ENCODE measurements at places on chromosomes 16 and 17. TPM values are rescaled to one million over a fixed set of nuclear protein-coding genes. Genes with fewer than 3 reads are reported as not detected.
A peak's percentile ranks its signal among the peaks of the same experiment; 100 is the strongest.

- no peak overlapping the region for H3K27ac ChIP-seq
- no peaks in the 10 kb centered on the region for H3K4me1 ChIP-seq
- H3K27me3 ChIP-seq, result peaks cover 25% of the 10 kb centered on the region
- DNase-seq, result no peak
- no peaks in the 10 kb centered on the region for H3K36me3 ChIP-seq
These were observed 20.7 kb upstream of the CBX4 start for GRCh38 chr17:79859676-79860615.

DNA sequence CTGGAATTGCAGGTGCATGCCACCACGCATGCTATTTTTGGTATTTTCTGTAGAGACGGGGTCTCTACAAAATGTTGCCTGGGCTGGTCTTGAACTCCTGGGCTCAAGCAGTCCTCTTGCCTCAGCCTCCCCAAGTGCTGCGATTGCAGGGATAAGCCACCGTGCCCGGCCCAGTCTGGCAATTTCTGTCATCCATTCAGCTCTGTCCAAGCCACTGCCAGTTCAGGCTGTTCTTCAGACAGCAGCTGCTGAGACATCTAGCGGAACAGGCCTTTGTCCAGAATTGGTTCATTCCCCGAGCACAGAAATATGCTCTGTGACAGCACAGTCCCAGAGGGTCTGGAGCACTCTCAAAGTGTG lies 5.4 kb downstream of the SLC47A1 start:
- H3K36me3 ChIP-seq, result no peaks in the 10 kb centered on the region
- no peak overlapping the region for H3K27ac ChIP-seq
- H3K27me3 ChIP-seq, result peaks cover 10% of the 10 kb centered on the region
- no peak for DNase-seq

- no peaks in the 10 kb centered on the region for H3K27me3 ChIP-seq
- no peak overlapping the region for H3K4me3 ChIP-seq
- H3K4me1 ChIP-seq, result no peaks in the 10 kb centered on the region
- no peak overlapping the region for H3K27ac ChIP-seq
These were observed 28.0 kb downstream of the LLGL2 start for GRCh38 chr17:75553295-75554110.

DNA sequence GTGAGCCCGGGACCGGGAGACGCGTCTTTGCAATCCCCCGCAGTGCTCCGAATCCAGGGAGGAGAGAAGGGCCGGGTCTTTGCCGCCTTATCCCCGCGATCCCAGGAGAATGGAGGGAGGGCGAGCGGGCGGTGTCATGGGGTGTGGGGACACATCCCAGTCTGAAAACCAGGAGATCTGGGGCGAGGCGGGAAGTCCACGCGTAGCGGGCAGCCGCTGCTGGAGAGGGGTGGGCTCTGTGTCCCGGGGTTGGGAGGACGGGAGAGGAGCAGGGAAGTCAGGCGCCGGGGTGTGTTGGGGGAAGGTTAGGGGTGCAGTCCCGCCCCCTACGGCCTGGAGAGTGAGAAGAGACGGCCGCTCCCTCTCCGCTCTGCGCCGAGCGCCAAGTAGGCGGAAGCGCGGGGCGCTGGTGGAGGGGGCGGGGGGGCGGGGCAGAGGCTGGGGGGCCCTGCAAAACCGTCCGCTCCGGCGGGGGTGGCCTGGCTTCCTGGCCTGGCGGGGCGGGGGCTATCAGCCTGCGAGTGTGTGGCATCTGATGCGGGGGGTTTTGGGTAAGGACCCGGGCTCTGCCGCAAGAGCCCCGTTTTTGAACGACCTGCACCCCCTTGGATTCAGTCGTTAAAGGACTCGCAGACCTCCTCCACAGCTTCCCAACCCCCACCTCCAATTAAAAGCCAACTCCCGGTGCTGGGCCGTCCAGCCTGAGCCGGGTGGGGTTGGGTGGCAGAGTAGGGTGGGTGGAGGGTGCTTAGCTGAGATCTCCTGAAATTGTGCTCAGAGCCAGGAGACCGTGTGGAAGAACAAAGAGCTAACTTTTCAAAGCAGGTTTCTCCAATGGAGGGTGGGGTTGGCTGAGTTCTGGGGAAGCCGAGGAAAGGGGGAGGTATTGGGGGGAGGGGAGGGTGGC lies 654 bp downstream of the LASP1 start:
- peak overlapping the region; percentile 80 for H3K27ac ChIP-seq
- peak; percentile 61 for DNase-seq
- H3K4me3 ChIP-seq, result peak overlapping the region; percentile 89
- H3K4me1 ChIP-seq, result peaks cover 47% of the 10 kb centered on the region
- H3K27me3 ChIP-seq, result no peaks in the 10 kb centered on the region

DNA sequence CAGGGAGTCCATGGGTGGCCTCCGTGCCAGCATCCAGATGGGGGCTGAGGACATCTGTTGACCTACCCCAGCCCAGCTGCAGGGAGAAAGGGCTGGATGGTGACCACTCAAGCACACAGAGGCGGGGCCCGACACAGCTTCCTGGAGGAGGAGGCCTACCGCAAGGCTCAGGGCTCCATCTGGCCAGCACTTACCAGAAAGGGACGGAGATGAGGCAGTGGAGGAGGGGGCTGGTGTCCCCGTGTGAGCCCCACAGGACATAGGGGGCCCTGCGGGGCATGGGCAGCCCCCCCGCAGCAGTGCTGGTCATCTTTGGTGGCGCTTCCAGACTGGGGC lies 147.5 kb upstream of the CIBAR2 start:
- no peak for DNase-seq
- H3K36me3 ChIP-seq, result no peaks in the 10 kb centered on the region
- no peak overlapping the region for H3K4me3 ChIP-seq

- H3K4me3 ChIP-seq, result peak overlapping the region; percentile 76
- DNase-seq, result no peak
- H3K27ac ChIP-seq, result no peak overlapping the region
- H3K36me3 ChIP-seq, result no peaks in the 10 kb centered on the region
- peaks cover 24% of the 10 kb centered on the region for H3K4me1 ChIP-seq
- H3K27me3 ChIP-seq, result peaks cover 11% of the 10 kb centered on the region
These were observed 2.3 kb upstream of the LHX1 start for GRCh38 chr17:36934692-36935630.

DNA sequence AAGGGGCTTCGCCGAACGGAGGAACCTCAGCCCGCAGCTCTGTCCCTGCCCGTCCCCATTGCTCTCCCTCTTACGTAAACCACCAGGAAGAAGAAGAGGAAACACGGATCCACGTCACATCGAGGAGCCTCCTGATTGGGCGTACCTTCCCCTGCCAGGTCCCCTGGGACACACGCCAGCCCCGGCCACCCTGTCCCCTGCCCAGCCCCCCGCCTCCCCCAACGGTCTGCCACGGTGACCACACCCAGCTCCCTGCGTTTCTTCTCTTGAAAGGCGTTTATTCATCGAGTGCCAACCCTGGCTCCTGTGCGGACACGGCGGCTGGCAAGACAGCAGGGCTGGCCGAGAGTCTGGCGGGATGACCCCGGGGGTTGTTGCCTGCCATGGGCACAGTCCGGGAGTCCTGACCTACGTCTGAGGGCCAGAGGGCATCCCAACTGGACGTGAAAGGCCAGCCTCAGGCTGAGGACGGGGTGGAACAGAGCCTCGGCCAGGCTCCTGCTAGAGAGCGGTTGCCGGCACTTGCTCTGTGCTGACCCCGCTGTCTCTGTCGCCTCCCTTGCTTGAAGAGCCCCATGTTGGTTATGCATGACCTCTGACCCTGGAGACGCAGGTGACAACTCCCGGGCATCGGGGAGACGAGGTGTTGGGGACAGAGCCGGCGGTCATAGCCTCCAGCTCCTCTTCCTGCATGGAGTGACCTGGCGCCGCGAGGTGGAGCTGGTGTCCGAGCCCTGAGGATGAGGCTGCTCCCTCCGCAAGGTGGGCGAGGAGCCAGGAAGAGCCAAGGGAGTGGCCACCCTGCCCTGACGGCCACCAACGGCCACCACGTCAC lies 40.5 kb upstream of the ACSF3 start:
- no peaks in the 10 kb centered on the region for H3K36me3 ChIP-seq
- peak; percentile 73 for DNase-seq
- peak overlapping the region; percentile 92 for H3K27ac ChIP-seq
- H3K27me3 ChIP-seq, result peaks cover 11% of the 10 kb centered on the region
- peak overlapping the region; percentile 86 for H3K4me3 ChIP-seq
- H3K4me1 ChIP-seq, result peaks cover 10% of the 10 kb centered on the region

DNA sequence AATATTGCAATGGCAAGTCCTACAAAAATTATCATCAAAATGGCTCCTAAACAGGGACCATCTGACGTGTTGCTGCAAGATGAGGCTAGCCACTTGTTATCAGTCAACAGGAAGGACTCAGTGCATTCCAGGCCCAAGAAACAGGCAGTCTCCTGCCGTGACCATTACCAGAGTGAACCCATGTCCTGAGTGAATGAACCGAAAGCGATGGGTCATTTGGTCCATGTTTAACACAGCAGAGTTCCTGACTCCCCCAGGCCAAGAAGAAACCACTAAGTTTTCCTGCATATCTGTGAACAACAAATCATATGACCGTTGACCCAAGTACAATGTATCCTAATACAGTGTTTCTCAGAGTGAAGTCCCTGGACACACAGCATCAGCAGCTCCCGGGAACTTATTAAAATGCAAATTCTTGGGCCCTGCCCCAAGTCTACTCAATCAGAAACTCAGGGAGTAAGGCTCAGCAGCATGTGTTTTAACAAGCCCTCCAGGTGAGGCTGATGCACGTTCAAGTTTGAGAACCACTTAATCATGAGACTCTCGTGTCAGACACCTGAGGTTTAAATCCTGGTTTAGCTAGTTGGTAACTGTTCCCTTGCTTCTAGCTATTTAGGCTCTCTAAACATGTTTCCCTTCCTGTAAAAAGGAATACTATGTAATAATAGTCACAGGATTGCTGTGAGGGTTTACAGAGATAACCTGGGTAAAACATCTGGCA lies 429.4 kb upstream of the MAF start:
- no peak overlapping the region for H3K4me3 ChIP-seq
- peaks cover 18% of the 10 kb centered on the region for H3K4me1 ChIP-seq
- DNase-seq, result no peak
- H3K27me3 ChIP-seq, result no peaks in the 10 kb centered on the region
- no peaks in the 10 kb centered on the region for H3K36me3 ChIP-seq

DNA sequence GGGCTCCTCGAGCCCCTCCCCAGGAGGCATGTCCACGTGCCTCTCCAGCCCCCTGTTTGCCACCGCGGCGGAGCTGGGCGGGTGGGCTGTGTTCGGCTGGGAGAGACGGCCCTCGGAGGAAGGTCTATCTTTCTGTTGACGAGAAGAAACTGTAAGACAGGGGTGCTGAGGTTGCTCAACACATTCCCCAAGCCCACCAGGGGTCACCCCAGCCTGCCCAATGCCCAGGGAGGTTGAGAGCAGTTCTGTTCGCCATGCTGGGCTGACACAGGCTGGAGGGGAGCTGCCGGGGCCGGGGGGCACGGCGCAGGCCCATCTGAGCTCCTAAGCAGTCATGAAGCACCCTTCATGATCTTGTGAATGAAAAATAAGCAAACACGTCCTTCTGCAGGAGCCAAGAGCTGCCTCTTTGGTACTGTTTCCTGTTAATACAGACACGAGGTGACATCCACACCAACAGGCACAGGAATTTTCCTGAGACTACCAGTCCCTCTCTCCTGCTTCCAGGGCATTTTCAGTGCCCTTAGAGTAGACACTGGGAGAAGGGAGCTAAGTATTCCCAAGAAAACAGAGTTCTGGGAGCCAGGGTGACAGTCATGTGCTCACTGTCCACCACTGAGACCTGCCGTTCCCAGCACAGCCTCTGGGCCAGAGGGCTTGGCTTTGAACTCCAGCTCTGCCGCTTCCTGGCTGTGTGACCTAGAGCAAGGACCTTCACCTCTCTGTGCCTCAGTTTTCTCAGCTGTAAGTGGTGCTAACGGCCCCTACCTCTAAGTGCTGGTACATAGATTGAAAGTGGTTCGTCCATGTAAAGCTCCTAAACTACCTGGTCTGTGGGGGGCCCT lies 9.2 kb downstream of the UBALD2 start:
- H3K36me3 ChIP-seq, result peaks cover 25% of the 10 kb centered on the region
- H3K4me3 ChIP-seq, result no peak overlapping the region
- H3K27me3 ChIP-seq, result no peaks in the 10 kb centered on the region
- no peak for DNase-seq
- H3K4me1 ChIP-seq, result peaks cover 6% of the 10 kb centered on the region
- no peak overlapping the region for H3K27ac ChIP-seq

DNA sequence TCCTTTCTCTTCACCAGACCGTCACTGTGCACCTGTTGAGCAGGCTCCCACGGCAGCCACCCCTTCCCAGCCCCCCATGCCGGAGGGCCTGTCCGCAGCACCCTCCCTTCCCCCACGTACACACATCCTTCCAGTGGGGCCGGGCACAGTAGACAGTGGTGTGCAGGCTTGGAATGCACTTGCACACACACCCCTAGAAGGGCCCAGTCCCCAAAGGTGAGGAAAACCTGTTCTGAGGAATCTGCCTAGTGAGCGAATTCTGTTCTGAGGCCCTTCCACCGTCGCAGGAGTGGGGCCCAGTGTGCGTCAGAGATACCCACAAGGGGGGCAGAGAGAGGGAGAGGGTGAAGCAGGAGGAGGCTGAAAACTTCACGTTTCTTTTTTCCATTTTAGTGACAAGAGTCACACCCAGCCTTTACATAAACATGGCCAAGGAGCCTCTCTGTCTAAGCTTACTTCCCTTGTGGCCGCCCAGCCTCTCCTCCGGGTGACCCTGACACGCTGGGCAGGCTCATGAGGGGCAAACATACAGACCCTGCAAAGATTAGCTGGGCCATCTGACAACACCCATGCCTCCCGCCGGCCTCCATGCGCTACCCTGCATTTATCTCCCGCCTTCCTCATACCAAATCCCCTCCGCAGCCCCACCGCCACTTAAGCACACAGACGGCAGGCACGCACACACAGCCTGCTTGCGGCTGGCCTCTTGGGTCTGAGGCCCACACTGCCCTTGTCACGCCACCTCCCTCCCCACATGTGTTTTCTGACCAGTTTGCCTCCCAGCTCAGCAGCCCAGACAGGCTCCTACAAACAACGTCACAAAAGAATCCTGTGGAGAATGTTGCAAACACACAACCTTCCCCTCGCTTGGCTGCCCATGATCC lies 1.8 kb downstream of the ZBTB4 start:
- no peak for DNase-seq
- H3K4me3 ChIP-seq, result peak overlapping the region; percentile 84
- peaks cover 26% of the 10 kb centered on the region for H3K36me3 ChIP-seq

- H3K36me3 ChIP-seq, result peaks cover 11% of the 10 kb centered on the region
- no peaks in the 10 kb centered on the region for H3K4me1 ChIP-seq
- no peak overlapping the region for H3K4me3 ChIP-seq
- H3K27me3 ChIP-seq, result no peaks in the 10 kb centered on the region
- no peak for DNase-seq
These were observed 9.0 kb downstream of the KATNIP start for GRCh38 chr16:27558932-27559331.

GRCh38 chr17:3795390-3796102 lies 5.4 kb downstream of the ITGAE start:
- H3K4me3 ChIP-seq, result no peak overlapping the region
- H3K27ac ChIP-seq, result no peak overlapping the region
- peaks cover 6% of the 10 kb centered on the region for H3K4me1 ChIP-seq
- no peaks in the 10 kb centered on the region for H3K27me3 ChIP-seq

DNA sequence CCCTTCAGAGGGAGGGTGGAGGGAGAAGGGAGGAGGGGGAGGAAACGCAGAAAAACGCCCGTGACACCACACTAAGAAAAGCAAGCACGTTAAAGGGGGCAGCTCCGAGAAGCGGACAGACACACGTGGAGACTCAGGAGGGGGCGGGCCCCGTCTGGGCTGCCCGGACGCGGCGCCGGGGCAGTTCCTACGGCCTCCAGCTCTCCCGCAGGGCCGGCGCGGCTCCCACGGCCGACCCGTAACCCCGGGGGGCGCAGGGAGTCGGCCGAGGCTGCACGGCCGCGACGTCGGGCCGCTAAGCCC lies 362 bp downstream of the KLHDC4 start:
- peaks cover 24% of the 10 kb centered on the region for H3K4me1 ChIP-seq
- DNase-seq, result no peak
- H3K27ac ChIP-seq, result peak overlapping the region; percentile 95
- no peaks in the 10 kb centered on the region for H3K27me3 ChIP-seq

PRR14 gene
- total RNA-seq, result 41.4 TPM

FN3K gene
- 4.0 TPM for total RNA-seq

MYCBPAP gene
- total RNA-seq, result 0.19 TPM

KRT33B gene
- not detected for total RNA-seq

NACA2 gene
- not detected for total RNA-seq

KRT24 gene
- total RNA-seq, result not detected

PYY gene
- not detected for total RNA-seq

All from MCF 10A (cell line).